ENCODE measurements at places on chromosomes 3 and 15.

DNA sequence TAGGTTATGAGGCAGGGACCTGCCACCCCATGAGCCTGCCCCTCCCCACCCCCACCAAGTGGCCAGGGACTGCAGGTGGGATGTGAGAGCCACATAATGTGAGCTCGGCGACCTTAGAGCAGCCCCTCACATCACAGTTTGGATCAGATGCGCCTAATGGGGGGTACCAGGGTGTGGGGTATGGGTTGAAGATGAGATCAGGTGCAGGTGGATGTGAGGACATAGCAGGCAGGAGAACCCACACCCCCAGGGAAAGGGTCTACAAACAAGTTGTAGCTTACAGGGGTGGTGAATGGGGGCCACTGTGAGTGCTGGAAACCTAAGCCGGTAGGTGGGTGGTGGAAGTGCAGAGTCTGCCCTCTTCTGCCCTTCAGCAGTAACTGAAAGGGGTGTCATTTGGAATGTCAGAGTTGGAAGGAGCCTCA, 94.0 kb downstream of the CORO2B start:
- DNase-seq, result no peak

DNA sequence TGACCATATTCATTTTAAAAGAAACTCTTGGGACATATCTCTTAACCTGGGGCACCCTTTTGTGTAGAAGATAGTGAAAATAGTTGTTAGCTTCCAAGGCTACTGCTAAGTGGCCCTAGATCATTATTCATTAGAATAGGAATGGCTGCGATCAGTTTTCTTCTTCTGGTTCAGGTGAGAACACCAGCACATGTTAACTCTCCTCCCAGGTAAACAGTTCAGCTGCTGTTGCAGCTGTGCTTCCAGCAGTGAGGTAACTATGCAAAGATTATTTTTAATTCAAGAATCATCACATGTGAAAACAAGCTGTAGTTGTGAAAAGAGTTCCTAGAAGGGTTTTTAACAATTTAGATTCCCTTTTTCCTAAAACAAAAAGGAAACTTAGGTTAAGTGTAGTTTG, 43.3 kb downstream of the ZPLD1 start:
- no peak for DNase-seq

DNA sequence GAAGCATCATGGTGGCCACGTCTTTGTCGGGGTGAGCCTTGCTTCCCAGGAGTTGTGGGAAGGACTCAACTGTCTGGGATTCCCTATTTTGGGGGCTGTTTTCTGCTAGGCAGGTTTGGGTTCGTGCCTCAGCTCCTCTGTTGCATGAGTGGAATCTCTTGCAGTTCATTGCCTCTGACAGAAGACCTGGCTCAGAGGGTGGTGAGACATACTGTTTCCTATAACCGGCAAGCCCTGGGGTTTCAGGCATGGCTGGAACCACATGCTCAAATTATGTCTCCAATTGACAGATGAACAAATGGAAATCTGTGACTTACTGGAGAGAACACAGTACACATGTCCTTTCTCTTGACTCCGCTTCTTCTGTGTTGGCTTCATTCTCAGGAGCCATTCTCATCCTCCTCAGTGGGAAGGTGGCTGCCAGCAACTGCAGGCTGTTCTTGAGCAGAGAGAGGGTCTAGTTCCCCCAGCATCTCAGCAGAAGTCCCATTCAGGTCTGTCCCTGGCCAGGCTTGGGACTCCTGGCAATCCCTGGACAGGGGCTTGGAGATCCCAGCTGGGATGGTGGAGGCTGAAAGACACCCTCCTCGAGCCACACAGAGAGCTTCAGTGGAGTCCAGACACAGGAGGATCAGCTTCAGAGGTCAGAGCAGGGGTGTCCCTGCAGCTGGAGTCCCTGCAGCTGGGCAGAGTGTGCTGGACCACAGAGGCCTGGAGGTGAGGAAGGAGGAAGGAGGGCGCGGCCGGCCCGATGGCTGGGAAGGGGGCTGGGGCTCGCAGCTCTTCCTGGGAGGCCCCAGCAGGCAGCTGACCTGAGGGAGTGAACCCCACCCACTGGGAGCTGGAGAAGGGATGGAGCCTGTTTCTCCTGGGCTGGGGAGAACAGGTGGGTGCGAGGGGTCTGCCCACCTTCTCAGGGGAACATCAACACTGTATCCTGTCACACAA, 97.6 kb downstream of the LSM3 start:
- DNase-seq, result no peak

DNA sequence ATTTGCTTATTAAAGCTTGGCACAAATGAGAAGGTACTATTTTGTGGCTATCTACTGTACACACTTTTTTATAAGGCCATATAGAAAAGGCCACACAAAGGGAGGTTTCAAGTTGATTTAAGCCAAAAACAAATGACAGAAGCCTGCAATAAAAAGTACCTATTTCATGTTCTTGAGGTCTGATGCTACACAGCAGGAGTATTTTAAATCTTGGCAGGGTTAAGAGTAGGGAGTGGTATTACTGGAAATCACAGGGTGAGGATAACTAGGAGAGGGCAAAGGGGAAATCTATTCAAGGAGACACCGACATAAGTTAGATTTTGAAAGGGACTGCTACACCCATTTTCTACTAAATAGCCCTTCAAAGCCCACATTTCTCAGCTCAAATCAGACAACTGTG, 146.2 kb downstream of the GREM1 start:
- no peak for DNase-seq

- DNase-seq, result no peak
These were observed 406.0 kb upstream of the C2CD4B start for GRCh38 chr15:62571072-62571471.

GRCh38 chr3:50815844-50816243, 141.1 kb downstream of the DOCK3 start:
- no peak for DNase-seq

DNA sequence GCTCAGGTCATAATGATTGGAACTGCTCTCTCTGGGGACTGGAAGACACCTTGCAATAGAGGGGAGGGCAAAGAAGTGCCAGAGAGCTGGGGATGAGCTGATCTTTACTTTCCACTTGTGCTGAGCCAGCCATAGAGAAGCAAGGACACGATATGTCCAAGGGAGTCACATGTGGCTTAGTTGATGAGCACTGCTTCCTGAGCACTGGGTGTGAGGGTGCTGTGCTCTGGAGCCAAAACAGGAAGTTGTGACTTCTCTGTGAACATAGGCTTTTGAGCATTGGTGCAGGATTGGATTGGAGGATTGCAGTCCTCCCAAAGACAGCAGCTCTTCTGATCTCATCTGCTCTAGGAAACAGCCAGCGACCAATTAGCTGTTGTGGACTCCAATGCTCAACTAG, 6.7 kb downstream of the PARP14 start:
- no peak for DNase-seq

GRCh38 chr15:20349774-20350498, 191.7 kb downstream of the GOLGA6L6 start:
- no peak for DNase-seq

DNA sequence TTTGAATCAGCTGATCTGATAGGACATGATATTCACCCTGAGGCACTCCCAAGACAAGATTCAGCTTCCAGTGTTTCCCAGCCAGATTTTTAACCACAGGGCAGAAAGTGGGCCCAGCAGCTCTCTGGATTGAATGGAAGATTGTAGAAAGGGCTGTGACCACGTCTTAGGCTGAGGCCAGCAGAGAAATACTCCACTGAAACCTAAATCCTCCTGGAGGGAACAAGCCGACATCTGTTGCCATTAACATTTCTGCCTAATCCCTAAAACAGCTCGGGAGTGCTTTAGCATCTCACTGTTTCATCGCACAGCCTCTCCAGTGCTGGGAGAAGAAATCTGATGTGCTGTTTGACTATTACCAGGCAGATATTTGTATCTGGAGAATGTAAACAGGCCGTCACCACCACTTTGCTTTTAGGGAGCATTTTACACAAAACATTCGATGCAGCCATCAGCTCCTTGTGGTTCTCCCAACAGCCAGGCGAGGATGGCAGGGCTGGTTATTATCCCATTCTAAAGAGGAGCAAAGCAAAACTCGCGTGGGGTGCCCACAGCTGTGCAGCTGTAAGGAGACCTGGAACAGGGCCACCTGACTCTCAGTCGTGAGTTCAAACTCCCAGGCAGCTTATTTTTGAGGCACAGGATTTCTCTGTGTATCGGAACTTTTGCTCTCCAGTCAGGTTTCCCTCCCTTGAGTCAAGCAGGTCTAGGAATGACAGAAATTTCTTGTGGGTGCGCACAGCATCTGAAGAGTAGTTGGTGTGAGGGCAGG, 117.4 kb downstream of the LIPC start:
- no peak for DNase-seq

- DNase-seq, result no peak
These were observed 2.0 kb upstream of the IL20RB start for GRCh38 chr3:136955813-136956212.

- DNase-seq, result no peak
These were observed 16.9 kb upstream of the FAM81A start for GRCh38 chr15:59420986-59421618.

GRCh38 chr15:36590838-36591237, 11.4 kb downstream of the CDIN1 start:
- no peak for DNase-seq

- DNase-seq, result no peak
These were observed 48.5 kb upstream of the MCTP2 start for GRCh38 chr15:94182883-94183282.
